BE2C (cell line): ENCODE measurements at places on chromosomes 11 and 22.

DNA sequence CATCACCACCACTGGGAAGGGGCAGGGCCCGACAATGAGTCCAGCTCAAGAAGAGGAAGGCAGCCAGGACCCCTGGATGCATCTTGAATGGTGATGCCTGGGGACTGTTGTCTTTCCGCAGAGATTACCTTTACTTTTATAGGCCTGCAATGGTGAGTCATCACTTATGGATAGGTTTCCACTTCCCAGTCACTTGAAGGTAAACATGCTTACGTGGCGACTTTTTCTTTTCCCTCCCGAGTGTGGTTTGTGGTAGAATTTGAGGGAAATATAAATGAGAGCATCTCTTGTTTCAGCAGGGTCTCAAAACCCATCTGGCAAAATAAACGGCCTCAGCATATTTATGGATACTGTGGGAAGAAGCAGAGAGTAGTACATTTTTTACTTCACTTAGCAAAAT, at the start of gene MMP13:
Gene MMP13, minus strand, starts transcription at position 109 of the 400 bp plus-strand sequence. Its CDS starts 27 bp downstream, at position 82.
- no peak for DNase-seq

DNA sequence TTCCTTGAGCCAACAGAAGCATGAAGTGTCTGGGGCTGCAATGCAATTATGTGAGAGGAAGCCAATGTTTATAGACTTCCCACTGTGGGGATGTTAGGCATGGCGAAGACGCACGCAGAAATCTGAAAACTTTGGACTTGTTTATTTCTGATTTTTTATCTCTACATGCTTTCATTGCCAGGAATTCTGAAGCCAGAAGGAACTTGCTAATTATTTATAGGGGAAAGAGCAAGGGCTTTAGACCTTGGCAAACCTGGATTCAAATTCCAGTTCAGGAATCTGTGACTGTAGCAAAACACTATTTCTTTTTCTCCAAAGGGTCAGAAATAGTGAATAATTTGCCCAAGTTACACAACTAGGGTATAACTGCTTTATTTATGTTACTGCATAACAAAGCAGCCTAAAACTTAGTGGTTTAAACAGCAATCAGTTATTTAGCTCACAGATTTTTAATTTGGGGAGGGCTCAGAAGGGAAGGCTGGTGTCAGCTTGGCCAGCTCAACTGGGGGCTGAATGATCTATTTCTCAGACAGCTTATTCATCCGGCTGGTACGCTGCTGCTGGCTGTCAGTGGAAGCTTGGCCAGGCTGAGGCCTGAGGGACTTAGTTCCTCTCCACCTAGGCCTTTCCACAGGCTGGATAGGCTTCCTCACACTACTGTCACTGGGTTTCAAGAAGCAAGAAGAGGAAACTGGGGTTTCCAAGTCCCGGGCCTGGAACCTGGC, 1.9 kb upstream of the OR6Q1 start:
- DNase-seq = no peak

GRCh38 chr11:78514922-78515502, 59.7 kb downstream of the NARS2 start:
- DNase-seq = peak; percentile 64

DNA sequence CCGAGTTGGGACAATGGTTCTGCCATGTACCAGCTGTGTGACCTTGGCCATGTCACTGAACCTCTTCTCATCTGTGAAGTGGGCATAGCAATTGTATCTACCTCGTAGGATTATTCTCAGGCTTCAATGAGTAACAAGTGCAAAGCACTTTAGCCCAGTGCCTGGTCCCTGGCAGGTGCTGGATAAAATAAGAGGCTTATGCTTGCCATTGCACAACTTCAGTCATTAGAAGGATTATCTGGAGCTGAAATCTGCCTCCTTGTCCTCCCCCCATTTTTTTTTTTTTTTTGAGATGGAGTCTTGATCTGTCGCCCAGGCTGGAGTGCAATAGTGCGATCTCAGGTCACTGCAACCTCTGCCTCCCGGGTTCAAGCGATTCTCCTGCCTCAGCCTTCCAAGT, 7.2 kb downstream of the SMTNL1 start:
- no peak for DNase-seq

- DNase-seq = no peak
These were observed 70.5 kb upstream of the NNMT start for GRCh38 chr11:114225661-114226060.

DNA sequence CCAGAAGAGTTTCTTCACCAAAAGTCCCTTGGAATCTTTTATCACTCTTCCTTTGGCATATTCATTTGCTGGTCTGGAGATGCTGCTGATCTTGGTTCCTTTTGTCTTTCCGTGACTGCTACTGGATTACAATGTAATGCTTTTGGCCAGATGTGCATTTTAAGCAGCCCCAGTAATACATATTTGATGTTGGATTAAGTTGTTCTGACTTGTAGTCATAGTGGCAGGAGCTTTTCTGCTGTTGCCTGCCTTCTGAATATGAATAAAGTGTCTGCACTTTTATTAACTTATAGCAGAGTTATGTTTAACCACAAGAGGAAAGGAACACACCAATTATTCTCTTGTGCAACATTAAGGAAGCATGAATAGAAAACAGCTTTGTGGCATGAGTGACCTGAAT, 360.0 kb upstream of the DDI1 start:
- DNase-seq = no peak

GRCh38 chr11:10653946-10654810, 39.4 kb downstream of the IRAG1 start:
- peak; percentile 19 for DNase-seq

GRCh38 chr11:128757235-128757711, 63.4 kb downstream of the FLI1 start:
- no peak for DNase-seq

DNA sequence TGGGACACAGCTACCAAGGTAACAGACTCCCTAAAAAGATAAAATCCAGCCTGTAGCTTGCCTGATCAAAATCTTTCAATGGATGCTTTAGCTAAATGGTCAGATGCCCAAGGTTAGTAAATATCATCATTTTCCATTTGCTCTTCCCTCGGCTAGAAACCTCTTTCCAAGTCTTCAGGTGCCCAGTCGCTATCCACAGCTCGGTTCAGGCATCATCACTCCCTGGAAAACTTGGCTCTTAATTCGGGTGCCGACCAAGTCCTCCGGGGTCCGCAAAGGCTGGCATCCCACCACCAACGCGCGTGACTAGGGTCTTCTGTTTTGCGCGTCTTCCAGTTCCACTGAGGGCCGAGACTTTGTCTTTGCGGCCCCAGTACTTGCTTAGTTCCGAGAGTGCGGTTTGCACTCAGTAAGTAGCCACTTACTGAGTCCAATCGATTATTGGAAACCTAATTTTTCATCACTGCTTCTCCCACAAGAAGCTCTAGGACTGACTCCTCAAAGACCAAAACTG, 44.3 kb downstream of the OR4D9 start:
- no peak for DNase-seq

DNA sequence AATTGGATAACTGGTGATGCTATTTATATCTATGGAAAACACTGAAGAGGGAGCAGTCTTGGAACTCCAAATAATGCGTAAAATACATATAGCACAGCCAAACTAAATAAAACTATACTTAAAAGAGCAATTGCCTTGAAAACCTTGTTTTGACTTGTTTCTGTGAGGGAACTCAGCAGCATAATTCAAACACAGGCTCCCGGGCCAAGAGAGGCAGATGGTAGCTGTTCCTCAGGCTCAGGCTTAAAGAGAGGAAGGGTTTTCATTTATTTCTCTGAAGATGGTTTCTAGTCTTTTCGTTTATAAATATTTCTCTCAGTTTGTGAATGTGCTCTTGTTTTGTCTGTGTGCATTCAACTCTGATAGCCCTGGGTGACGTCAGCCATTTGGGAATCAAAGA, 82.4 kb downstream of the FANCF start:
- DNase-seq = no peak

DNA sequence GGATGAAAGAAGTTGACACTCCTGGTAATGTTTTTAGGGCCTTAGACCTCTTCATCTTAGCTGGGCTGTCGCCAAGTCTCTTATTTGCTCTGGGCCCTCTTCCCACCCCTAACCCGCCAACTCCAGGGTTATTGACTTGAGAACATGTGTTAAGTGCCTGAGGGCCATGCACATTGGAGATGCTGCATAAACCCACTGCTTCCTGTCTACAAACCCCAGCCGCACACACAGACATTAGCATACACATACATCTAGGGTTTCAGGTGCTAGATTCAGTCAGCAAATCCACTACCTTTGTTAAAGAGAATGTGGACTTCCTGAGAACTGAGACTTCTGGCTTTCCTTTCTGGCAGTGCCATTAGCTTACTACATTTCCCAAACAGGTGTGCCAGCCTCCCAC, 817 bp downstream of the PANX3 start:
- no peak for DNase-seq

GRCh38 chr11:1405186-1406020, 15.7 kb downstream of the BRSK2 start:
- DNase-seq = no peak

GRCh38 chr11:83722392-83723119, 436.4 kb upstream of the CCDC90B start:
- no peak for DNase-seq

DNA sequence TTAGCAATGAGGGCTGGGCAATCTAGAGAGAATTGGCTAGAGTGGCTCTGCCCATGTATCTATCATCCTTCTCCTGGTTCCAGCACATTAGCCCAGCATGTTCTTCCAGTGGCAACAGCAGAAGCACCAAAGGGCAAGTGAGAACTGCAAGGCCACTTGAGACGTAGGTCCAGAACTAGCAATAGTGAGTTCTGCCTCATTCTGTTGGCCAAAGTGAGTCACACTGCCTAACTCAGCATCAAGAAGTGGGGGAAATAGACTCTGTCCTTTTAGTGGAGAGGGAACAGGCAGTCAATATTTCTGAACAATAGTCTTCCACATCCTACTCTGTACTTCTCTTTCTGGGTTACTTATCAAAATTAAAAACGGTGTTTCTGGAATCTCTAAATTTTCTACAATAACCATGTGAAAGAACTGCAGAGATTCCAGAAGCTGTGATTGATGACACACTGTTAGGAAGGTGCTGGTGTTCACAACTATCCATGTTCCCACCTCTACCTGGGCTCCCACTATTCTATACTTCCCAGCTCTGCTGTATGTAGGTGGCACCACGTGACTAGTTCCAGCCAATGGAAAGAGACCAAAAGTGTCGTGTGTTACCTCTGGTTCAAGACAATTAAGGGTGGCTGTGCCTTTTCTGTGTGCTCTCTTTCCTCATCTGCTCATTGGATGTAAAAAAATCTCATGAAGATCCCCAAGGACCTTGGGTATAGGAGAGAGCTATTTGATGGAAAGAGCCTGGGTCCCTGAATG, 23.4 kb upstream of the GRK3 start:
- DNase-seq = no peak

GRCh38 chr11:842370-843002, at the start of the genes POLR2L and TSPAN4:
Gene POLR2L (minus strand): TSS chr11:842529. CDS start chr11:842508, 21 bp downstream.
Gene TSPAN4 (plus strand): TSS chr11:842852. CDS start chr11:850305, 7,453 bp downstream.
- DNase-seq = peak; percentile 84

GRCh38 chr11:23490557-23491235, 630.4 kb upstream of the CCDC179 start:
- no peak for DNase-seq

DNA sequence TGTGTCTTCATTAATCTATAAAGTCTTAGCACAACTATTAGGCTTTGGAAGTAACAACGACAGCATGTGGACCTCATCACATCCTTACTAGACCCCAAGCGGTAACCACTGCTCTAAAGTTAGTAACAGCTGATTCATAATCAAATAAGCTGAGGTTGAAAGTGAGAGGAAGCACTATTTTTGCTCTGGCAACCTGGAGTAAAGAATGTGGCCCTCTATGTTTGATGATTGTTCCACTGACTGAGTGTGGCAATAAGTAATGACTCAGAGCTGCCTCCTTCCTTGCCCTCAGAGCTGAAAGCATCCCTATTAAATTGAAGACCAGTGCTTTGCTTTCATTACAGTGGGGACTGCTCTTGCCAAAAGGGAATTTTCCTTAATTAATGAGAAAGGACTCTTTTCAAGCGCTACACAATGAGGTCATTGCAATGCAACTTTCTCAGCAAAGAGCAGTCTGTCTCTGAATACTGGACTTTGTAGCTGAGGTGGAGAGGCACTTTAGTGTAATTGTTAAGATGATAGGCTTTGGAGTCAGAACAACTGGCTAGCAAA, 906.1 kb upstream of the RAG2 start:
- no peak for DNase-seq

GRCh38 chr11:61480261-61480993, 28.1 kb upstream of the LRRC10B start:
- no peak for DNase-seq

DNA sequence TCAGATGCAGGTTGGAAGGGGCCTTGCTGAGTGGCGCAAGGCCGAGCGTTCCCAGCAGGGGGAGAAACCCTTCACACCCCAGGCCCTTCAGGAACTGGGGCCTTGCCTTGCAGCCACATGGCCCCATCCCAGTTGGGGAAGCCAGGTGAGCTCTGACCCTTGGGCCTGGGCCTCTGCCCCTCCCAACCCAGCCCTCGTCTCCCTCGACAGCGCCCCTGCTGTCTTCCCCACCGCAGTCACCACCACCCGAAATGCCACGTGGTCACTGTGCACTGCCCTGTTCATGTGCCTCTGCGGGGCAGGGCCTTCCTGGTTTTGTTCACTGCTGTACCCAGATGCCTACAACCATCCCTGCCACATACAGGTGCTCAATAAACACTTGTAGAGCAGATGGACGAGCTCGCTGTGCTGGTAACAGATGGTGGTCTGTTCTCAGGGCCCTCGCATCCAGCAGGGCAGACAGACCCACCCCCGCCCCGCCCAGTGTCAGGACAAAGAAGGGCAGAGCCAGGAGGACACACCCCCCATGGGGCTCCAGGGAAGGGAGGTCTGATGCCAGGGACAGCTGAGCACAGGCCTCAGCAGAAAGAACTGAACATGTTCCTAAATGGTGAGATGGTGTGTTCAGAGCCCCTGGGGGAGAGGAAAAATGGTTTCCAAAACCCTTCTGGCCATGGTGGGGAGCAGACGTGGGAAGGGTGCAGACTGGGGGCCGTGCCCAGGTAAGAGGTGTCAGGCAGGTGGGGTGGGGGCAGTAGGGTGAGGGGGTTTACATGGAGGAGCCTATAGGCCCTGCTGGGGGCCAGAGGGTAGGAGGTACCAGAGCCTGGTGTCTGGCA, 3.7 kb downstream of the POLR2L start:
- DNase-seq = no peak

DNA sequence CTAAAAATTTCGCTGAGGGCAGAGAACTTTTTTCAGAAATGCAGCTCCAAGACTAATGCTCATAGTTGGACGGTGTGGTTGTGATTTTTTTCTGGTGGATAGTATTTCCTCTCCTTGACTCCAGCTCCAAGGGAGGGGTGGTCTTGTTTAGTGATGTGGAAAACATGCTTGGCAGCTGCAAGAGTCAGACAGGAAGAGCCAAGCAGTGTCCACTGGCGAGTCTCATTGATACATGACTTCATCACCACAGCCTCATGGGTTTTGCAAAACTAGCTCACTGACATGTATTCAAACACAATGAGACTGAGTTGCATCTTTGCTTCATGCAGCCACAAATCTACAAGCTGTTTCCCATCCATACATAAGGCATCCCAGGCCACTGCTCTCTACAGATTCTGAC, 7.3 kb upstream of the KCNJ1 start:
- DNase-seq = no peak

DNA sequence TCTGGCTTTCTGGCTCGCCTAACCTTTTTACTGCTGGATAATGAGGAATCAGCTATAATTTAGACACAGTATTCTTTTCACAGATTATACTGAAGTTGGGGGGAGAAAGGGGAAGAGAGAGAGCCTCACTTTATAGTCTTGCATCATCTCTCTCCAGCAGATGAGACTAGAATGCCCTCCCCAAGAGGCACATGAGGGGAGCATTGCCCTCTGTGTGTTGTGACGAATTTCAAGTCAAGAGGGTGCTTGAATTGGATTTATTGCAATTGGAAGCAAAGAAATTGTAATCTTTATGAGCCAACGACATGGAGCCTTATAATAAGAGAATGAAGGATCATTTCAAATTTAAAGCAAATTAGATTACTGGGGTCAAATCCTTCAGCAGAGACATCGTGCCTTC, 17.6 kb upstream of the CADM1 start:
- DNase-seq = no peak

- no peak for DNase-seq
These were observed 46.5 kb upstream of the FIBIN start for GRCh38 chr11:26947379-26947844.
